ENCODE measurements at places on chromosomes 1 and 21. TPM values are rescaled to one million over a fixed set of nuclear protein-coding genes. Genes with fewer than 3 reads are reported as not detected.

Gene BTF3L4
- total RNA-seq = 43.6 TPM

Gene PTCH2
- 0.63 TPM for total RNA-seq

DNA sequence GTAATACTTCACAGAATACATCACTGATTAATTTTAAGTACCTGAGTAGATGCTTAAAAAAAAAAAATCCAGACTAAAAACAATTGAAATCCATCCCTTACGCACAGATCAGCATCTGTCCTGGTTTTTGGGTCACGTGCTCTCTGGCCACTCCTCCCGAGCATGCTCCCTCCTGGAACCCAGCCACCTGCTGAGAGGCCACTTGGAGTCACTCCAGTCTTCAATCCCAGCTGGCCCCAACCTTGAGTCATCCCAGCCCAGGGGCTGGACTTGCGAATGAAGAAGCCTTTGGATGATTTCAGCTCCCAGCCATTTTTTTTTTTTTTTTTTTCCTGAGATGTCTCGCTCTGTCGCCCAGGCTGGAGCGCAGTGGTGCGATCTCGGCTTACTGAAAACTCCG, 8.9 kb downstream of the MAP1LC3C start:
- DNase-seq = peak; percentile 27

GRCh38 chr1:247366926-247367645, 35.4 kb upstream of the ZNF496 start:
- DNase-seq = no peak

- DNase-seq = no peak
These were observed 7.0 kb upstream of the GBP6 start for GRCh38 chr1:89356658-89357400.

DNA sequence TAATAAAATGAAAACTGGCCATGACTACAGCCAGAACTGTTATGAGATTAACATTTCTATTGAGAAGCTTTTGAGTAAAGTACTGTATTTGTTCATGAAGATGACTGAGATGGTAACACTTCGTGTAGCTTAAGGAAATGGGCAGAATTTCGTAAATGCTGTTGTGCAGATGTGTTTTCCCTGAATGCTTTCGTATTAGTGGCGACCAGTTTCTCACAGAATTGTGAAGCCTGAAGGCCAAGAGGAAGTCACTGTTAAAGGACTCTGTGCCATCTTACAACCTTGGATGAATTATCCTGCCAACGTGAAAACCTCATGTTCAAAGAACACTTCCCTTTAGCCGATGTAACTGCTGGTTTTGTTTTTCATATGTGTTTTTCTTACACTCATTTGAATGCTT, 164.0 kb downstream of the NEK7 start:
- no peak for DNase-seq

Gene CYP4Z1
- total RNA-seq = 2.5 TPM

Gene FNDC10
- 2.2 TPM for total RNA-seq

Gene PROK1
- total RNA-seq = 74.1 TPM

GRCh38 chr1:21938732-21939538, 1.8 kb upstream of the HSPG2 start:
- no peak for DNase-seq

GRCh38 chr1:47684964-47685762, 247.3 kb downstream of the FOXD2 start:
- DNase-seq = no peak

Gene DNAJC6
- 5.1 TPM for total RNA-seq

DNA sequence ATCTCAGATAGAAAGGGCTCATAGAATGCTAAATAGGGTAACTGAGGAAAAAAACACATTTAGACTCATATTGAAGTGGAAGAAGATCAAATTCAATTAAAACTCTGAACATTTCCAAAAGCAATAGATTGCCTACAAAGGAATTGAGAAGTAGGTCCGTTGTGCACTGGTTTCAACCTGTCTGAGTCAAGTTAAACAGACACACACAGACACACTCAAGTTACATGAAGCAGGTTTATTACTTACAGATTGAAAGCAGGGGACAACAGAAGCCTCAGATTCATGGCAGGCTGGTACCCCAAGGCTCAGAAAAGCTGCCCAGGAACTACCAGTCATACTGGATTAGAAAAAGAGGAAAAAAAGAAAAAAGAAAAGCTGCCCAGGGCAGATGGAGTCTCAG, 20.7 kb upstream of the S100A2 start:
- DNase-seq = no peak

GRCh38 chr1:19844731-19845495, 29.8 kb upstream of the RNF186 start:
- no peak for DNase-seq

Gene ARHGEF10L
- 17.3 TPM for total RNA-seq

Gene TTC22
- total RNA-seq = 0.88 TPM

DNA sequence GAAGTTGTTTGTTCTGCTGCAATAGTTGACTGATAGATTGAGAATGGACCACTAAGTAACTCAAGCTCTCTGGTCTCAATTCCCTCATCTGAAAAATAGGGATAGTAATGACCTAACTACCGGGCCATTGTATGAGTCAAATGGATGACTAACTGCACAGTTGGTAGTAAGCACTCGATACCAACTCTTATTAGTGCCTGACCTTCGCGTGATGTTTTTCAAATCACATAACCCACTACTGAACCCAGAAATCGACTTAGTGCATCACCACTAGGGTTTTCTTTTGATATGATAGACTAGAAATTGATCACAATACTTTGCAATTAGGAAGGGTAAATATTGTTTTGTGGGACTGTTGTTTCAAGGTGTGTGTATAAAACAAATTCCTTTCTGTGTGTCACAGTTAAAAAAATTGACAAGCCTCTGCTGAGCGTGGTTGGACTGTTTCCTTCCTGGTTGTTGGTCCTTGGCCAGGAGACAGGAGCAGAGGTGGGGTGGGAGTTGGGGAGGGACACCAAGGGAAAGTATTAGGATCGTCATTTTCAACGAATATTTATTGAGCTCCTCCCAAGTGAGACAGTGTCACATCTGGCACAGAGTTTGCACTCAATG, 54.0 kb upstream of the LRP8 start:
- no peak for DNase-seq

DNA sequence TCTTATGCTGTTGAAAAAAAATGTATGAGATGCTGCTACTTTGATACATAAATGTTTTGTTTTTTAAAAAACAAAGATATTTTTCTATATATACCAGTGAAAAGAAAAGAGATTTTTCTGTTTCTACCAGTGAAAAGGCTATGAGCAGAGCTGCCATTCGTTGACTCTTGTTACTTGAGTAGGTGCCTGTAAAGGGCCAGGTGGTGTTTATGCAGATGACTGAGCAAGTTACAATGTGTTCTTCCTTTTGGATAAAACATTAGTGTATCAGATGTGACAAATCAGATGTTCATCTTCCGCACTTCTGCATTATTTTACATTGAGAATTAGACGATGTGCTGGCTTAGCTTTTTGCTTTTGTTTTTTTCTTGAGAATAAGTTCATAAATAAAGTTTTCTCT, 45.4 kb downstream of the BARHL2 start:
- DNase-seq = no peak

Gene ARMH1
- 0.47 TPM for total RNA-seq

DNA sequence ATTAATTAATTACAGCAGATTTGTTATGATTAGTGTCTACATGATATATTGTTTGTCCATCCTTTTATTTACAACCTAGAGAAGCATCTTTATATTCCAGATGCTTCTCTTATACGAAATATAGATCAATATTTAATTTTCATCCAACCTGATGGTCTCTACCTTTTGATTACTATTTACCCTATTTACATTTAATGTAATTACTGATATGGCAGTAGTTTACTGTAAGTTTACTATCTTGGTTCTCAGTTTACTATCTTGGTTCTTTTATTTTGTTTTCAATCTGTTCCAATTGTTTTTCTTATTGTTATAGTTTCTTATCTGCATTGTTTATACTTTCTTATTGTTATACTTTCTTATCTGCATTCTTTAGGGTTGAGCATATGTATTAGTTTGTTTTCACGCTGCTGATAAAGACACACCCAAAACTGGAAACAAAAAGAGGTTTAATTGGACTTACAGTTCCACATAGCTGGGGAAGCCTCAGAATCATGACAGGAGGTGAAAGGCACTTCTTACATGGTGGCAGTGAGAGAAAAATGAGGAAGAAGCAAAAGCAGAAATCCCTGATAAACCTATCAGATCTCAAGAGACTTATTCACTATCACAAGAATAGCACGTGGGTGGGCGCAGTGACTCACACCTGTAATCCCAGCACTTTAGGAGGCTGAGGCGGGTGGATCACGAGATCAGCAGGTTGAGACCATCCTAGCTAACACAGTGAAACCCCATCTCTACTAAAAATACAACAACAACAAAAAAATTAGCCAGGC, 28.9 kb downstream of the FAF1 start:
- no peak for DNase-seq

GRCh38 chr1:119475866-119476439, 31.1 kb upstream of the HSD3B1 start:
- no peak for DNase-seq

Gene WDR64
- not detected for total RNA-seq
